ENCODE measurements at places on chromosomes 12 and 14. TPM values are rescaled to one million over a fixed set of nuclear protein-coding genes. Genes with fewer than 3 reads are reported as not detected.

TMEM132C gene
- 0.22 TPM for total RNA-seq

DAO gene
- total RNA-seq = not detected

DNA sequence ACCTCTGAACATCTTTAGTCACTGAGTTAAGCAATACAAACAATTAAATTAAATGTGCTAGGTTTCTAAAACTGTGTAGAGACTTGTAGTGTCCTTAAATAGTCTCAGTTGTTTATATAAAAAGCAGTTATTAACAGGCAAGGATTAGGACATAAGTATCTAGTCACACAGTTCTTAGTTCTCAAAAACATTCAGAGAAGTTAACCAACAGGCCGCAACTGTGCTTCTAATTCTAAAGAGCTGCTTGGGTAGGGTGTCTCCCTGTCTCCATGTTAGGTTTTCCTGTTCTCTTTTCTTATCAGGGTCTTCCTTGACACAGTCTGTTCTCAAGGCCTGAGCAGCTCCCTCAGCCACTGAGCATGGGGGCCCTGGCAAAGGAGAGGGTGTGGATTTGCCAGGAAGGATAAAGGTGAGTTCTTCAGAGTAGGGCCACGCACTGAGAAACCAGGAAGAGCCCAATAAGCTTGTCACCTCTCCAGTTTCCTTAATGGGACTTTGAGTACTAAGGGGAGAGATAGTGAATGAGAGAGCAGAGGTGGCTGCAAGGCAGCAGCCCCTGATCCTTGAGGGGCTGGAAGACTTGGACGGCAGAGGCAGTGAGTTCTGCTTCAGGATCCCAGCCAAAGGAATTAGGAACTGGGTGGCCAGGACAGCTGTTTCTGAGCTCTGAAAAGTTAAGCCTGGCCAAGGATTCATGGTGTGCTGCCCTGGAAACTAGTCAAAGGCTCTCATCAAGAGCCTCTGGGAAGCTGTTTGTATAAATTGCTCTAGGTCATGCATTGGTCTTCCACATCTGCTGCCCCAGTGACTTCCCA, 177.3 kb downstream of the MYRFL start:
- H3K36me3 ChIP-seq = no peaks in the 10 kb centered on the region
- H3K4me1 ChIP-seq = no peaks in the 10 kb centered on the region
- no peak for DNase-seq
- no peak overlapping the region for H3K27ac ChIP-seq

GPRC5A gene
- total RNA-seq = 0.09 TPM

DNA sequence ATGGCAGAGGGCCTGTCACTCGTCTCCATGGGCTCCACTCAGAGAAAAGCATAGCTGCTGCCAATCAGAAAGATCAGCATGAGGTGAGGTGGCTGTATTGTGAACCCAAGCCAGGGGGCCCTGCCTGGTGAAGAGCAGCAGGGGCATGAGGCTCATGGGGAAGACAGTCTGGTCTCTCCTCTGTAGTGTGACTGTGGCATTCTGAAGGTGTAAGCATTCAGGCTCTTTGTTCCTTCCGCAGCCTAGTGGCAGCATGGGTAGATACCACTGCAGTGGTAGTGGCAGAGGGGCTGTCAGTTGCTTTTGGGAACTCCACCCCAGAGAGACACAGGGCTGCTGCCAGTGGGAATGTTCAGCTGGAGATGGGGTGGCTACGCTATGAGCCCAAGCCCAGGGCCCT, 5.1 kb upstream of the CLEC4D start:
- H3K27me3 ChIP-seq = no peaks in the 10 kb centered on the region
- peaks cover 2% of the 10 kb centered on the region for H3K4me1 ChIP-seq
- no peak overlapping the region for H3K27ac ChIP-seq
- H3K36me3 ChIP-seq = no peaks in the 10 kb centered on the region
- peak; percentile 36 for DNase-seq

GRCh38 chr12:57276935-57277563, 26.1 kb upstream of the STAC3 start:
- no peak overlapping the region for H3K4me3 ChIP-seq
- no peaks in the 10 kb centered on the region for H3K27me3 ChIP-seq
- peak; percentile 62 for DNase-seq
- no peak overlapping the region for H3K27ac ChIP-seq
- H3K4me1 ChIP-seq = no peaks in the 10 kb centered on the region
- H3K36me3 ChIP-seq = peaks cover 16% of the 10 kb centered on the region

RDH16 gene
- 0.31 TPM for total RNA-seq

DNA sequence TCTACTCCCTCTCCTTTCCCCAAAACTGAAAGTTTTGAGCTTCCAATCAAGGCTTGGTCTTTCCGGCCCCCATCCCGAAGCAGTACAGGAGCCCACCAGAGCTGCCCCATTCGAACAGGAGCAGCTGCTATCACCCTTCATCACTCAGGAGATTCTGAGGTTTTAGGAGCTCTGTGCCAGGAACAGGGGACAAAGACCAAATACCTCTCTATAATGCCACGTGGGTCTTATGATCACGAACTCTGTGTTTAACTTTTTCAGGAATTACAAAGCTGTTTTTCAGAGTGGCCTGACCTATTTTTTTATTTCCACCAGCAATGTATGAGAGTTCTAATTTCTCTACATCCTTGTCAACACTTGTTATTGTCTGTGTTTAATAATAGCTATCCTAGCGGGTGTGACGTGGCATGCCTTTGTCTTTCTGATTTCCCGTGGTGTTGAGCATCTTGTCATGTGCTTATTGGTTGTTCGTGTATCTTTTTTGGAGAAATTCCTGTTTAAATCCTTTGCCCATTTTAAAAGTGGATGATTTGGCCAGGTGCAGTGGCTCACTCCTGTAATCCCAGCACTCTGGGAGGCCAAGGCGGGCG, 21.7 kb downstream of the COA8 start:
- H3K27ac ChIP-seq = no peak overlapping the region
- DNase-seq = no peak
- no peaks in the 10 kb centered on the region for H3K27me3 ChIP-seq

DNA sequence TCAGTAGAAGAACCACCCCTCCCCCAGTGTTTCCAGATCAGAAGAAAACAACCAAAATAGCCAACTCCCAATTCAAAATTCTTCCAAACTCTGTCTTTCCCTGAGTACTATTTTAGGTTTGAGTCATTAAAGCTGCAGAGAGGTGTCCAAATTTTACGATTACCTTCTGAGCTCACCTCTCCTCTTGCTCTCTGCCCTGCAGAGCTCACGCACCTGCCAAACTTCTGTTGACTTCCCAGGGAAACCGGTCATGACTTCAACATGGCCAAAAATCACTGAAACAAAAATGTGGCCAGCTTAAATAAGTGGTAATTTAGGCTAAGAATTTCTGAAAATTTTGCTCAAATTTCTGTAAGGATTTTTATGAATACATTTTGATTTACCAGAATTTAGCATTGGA, 70.9 kb upstream of the OTX2 start:
- no peak overlapping the region for H3K4me3 ChIP-seq
- H3K27ac ChIP-seq = no peak overlapping the region
- no peaks in the 10 kb centered on the region for H3K36me3 ChIP-seq
- H3K27me3 ChIP-seq = peaks cover 7% of the 10 kb centered on the region
- H3K4me1 ChIP-seq = peaks cover 2% of the 10 kb centered on the region
- no peak for DNase-seq

GRCh38 chr14:57009585-57010515, 199.6 kb upstream of the OTX2 start:
- H3K36me3 ChIP-seq = peaks cover 22% of the 10 kb centered on the region
- DNase-seq = no peak
- no peaks in the 10 kb centered on the region for H3K27me3 ChIP-seq

GPR68 gene
- 0.33 TPM for total RNA-seq

DNA sequence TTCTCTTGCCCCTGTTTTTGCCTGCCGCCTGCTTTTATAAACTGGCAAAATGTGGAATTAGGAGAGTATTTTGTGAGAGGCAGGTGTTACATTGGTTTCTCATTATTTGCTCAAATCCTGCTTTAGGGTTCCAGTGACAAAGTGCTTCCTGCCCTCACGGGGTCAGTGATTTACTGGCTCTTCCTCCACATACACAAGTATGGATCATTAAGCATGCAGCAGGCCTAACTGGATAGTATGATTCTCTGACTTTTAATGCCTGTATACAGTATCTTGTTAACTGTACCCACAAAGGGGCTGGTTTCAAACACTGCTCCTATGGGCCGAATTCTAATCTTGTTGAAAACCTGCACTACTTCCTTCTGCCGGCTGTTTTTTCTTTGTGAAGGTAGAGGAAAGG, 63.2 kb downstream of the PTCSC3 start:
- no peak overlapping the region for H3K27ac ChIP-seq
- H3K27me3 ChIP-seq = no peaks in the 10 kb centered on the region
- H3K4me3 ChIP-seq = no peak overlapping the region
- H3K4me1 ChIP-seq = no peaks in the 10 kb centered on the region

GRCh38 chr12:57419495-57419894, 11.3 kb downstream of the R3HDM2 start:
- H3K4me3 ChIP-seq = no peak overlapping the region
- H3K4me1 ChIP-seq = no peaks in the 10 kb centered on the region
- no peak for DNase-seq
- no peaks in the 10 kb centered on the region for H3K27me3 ChIP-seq
- H3K36me3 ChIP-seq = peaks cover 9% of the 10 kb centered on the region

GRCh38 chr12:40063414-40063813, 42.5 kb downstream of the SLC2A13 start:
- DNase-seq = no peak
- no peaks in the 10 kb centered on the region for H3K27me3 ChIP-seq
- H3K4me1 ChIP-seq = peaks cover 2% of the 10 kb centered on the region
- no peak overlapping the region for H3K4me3 ChIP-seq
- no peaks in the 10 kb centered on the region for H3K36me3 ChIP-seq
- no peak overlapping the region for H3K27ac ChIP-seq
